ENCODE measurements at places on chromosomes 2 and 18. TPM values are rescaled to one million over a fixed set of nuclear protein-coding genes. Genes with fewer than 3 reads are reported as not detected.

DNA sequence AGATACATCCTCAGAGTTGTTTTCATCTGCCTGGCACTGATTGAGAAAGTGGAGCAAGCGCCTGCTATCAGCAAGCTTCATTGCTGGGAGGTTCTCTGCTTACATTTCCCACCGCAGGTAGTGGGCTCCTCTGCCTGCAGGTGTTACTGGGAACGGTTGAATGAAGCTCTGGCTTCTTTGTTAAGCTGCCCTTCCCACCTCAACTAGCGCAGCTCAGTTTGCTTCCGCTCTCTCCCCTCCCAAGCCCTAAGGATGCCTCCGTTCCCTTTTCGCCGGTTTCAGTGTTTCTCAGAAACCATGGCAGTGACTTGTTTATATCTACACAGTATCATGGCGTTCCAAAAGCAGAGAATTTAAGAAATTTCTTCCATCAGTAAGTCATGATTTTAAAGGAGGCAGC lies 72.2 kb upstream of the B3GNT7 start:
- H3K4me1 ChIP-seq = peaks cover 7% of the 10 kb centered on the region
- no peaks in the 10 kb centered on the region for H3K27me3 ChIP-seq
- no peaks in the 10 kb centered on the region for H3K36me3 ChIP-seq
- H3K27ac ChIP-seq = no peak overlapping the region

- no peaks in the 10 kb centered on the region for H3K27me3 ChIP-seq
- H3K27ac ChIP-seq = no peak overlapping the region
- H3K4me3 ChIP-seq = no peak overlapping the region
- H3K36me3 ChIP-seq = no peaks in the 10 kb centered on the region
- DNase-seq = no peak
Observed at GRCh38 chr2:229372207-229372606, 101.1 kb upstream of the PID1 start.

DNA sequence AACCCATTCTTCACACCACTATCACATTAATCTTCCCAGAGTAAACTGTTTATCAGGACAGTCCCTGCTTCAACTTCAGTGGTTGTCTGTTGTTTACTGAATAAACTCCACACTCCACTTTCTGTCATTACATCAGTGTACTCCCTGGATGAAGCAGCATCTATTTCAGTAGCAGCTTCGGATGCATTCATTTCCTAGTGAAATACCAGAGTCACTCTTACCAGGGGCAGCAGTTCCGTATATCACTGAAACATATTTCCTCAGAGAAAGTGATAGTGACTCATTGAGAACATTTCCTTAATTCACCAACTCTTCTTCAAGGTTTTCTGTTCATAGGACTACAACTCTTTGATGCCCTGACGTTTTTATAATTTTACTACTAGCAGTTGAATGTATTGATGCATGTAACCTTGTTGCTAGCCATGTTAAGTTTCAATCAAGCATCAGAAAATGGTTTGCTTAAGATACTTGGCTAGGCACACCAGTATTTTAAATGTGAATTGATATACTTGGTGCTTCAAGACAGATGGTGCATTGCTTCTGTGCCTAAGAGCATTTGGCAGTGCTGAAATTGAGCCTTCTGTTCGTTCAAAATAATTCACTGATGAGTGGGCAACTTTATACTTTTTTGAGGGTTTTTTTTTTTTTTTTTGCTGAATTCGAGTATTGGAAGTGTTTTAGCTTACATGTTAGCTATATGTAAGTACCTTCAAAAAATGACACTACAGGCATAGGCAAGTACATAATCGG lies 92.3 kb downstream of the UBE2E3 start:
- peaks cover 13% of the 10 kb centered on the region for H3K4me1 ChIP-seq
- no peaks in the 10 kb centered on the region for H3K27me3 ChIP-seq
- H3K36me3 ChIP-seq = no peaks in the 10 kb centered on the region
- no peak overlapping the region for H3K27ac ChIP-seq
- no peak for DNase-seq
- no peak overlapping the region for H3K4me3 ChIP-seq

- H3K4me1 ChIP-seq = no peaks in the 10 kb centered on the region
- H3K27me3 ChIP-seq = no peaks in the 10 kb centered on the region
- no peaks in the 10 kb centered on the region for H3K36me3 ChIP-seq
- no peak overlapping the region for H3K4me3 ChIP-seq
Observed at GRCh38 chr18:32975501-32975900, 202.7 kb upstream of the KLHL14 start.

GRCh38 chr2:240672076-240672700 lies 10.5 kb downstream of the AQP12B start:
- no peaks in the 10 kb centered on the region for H3K4me1 ChIP-seq
- DNase-seq = no peak
- H3K36me3 ChIP-seq = no peaks in the 10 kb centered on the region
- no peak overlapping the region for H3K27ac ChIP-seq

DNA sequence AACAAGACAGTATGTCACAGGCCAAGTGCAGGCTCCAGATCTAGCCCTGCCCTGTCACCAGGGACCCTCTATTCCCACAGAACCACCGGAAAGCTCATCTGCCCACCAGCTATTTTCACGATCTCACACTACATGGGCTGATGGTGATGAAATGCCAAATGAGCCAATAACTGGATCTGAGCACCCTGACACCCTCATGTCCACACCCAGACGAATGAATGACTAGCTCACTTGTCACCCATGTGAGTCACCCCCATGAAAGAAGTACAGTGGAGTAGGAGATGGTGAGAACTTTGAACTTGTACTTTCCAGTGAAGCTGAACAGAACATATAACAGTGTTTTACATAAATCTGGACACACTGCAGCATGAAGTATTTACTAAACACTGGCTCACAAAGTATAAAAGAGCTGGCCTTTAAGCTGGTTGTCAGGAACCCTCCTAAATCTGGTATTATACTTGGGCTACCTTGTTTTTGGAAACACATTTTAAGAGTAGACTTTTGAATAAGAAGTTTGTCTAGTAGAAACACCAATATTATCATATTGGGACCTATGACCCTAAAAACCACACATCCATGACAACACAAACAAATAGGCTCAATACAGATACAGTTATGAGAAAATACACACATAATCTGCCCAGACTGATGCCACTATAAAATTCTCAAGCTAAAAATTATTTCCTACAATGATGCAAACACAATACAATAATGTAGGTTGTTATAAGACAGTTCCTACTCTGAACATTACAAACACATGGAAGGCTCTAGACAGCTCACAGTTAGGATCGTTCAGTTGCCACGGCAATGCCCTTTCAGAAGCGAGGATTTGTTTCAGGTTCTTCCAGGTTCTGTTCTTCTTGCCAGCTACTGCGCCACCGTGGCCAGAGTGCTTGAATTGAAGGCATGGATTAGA lies 19.0 kb downstream of the INO80C start:
- H3K27me3 ChIP-seq = no peaks in the 10 kb centered on the region
- H3K27ac ChIP-seq = no peak overlapping the region
- H3K4me3 ChIP-seq = no peak overlapping the region

DNA sequence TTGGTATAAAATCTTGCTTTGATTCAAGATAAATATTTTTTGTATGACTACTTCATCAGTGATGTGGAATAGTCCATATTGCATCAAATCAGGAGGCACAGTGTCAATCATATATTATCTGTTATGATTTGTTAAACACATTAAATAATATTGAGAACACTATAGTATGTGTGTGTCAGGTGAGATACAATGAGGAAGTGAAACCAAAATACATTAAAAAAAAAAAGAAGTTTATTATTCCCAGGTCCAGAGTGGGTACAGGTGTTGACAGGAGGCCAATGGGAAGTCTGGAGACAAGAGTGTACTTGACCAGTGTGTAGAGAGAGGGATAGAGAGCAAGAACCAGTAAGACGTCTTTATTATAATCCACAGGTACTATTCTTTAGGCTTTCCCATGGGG lies 292.6 kb downstream of the FSIP2 start:
- no peaks in the 10 kb centered on the region for H3K36me3 ChIP-seq
- no peak overlapping the region for H3K4me3 ChIP-seq
- H3K4me1 ChIP-seq = no peaks in the 10 kb centered on the region

DNA sequence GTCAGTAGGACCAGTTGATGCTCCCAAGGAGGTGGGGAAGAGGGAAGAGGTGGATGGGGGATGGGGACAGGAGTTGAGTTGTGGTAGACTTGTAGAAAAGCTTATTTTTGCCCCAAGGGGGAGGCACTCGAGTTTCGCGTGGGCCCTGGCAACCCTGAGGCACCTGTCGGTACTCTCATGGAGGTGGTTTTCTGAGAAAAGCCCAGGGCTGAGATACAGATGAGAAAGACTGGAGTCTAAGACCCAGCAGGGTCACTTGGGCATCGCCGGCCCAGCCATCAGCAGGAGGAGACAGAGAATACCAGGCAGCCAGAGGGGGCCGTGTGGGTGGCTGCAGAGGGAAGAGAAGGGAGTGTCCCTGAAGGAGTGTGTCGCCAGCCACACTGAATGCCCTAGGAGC lies 57.7 kb upstream of the HPCAL1 start:
- H3K27ac ChIP-seq = no peak overlapping the region
- DNase-seq = no peak
- H3K27me3 ChIP-seq = no peaks in the 10 kb centered on the region
- no peak overlapping the region for H3K4me3 ChIP-seq

- H3K27ac ChIP-seq = no peak overlapping the region
- no peaks in the 10 kb centered on the region for H3K4me1 ChIP-seq
- no peak overlapping the region for H3K4me3 ChIP-seq
- no peak for DNase-seq
Observed at GRCh38 chr2:148555622-148556294, 88.8 kb upstream of the EPC2 start.

GRCh38 chr2:201158111-201158929 lies 24.6 kb upstream of the CASP10 start:
- peaks cover 7% of the 10 kb centered on the region for H3K4me1 ChIP-seq
- H3K27ac ChIP-seq = peak overlapping the region; percentile 86
- H3K4me3 ChIP-seq = no peak overlapping the region
- no peaks in the 10 kb centered on the region for H3K36me3 ChIP-seq
- no peaks in the 10 kb centered on the region for H3K27me3 ChIP-seq

DNA sequence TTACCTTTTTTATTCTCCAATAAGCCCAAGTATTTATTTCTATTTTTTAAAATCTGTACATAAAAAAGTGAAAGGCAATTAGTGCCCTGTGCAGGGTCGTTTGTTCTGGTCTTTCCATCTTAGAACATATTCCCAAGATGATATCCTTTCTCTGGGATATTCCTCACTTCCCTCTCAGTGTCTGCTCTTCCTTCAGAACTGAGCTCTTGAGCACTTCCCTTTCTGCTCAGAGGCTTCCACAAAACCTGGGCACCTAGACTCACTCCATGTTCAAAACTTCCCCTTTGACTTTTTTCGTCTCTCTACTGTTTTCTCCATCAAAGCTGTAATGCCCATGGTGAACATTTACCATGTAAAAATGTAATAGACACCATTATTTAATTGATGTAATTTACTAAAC lies 296.5 kb upstream of the TCF4 start:
- no peaks in the 10 kb centered on the region for H3K36me3 ChIP-seq
- no peaks in the 10 kb centered on the region for H3K27me3 ChIP-seq
- no peak for DNase-seq
- no peak overlapping the region for H3K4me3 ChIP-seq
- H3K4me1 ChIP-seq = peaks cover under 1% of the 10 kb centered on the region

DNA sequence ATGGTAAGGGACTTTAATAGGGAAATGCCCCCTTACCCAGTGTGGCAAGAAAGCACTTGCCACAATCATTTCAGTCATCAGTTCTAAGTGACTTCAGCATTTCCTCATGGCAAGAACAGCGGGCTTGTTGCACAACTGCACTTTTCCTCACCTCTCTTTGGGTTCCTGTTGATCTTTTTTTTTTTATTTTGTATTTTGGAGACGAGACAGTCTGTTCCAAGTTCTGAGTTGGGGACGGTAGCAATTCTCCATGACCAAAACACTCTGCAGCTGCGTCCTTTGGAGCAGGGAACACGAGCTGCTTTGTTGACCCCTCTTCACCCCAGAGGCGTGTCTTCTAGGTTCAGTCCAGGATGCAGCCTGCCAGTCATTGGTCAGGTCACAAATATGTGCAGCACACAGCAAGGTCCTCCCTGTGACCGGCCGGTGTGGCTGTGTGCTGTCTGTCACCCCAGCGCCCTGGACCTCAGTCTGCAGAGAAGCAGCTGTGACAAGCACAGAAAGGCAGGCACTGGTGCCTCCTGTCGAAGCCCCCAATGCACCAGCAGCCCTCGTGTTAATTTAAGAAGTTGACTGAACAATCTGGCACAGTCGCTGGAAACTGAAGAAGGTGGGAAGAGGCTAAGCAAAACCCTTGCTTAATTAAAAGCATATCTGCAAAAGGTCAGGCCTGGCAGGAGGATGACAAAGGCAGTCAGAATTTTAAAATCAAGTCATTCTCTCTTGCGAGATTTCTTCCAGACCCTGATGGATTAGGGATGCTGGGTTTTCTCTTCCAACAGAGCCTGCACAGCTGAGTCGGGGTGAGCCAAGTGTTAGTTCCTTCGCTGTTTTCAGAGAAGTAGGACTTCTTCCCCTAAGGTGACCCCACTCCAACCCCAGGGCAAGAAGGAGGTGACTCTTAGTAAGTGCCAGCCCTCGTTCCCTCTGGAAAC lies 96.7 kb upstream of the COPS8 start:
- peaks cover 3% of the 10 kb centered on the region for H3K27me3 ChIP-seq
- no peaks in the 10 kb centered on the region for H3K36me3 ChIP-seq
- no peak overlapping the region for H3K4me3 ChIP-seq
- H3K27ac ChIP-seq = no peak overlapping the region
- no peaks in the 10 kb centered on the region for H3K4me1 ChIP-seq

DNA sequence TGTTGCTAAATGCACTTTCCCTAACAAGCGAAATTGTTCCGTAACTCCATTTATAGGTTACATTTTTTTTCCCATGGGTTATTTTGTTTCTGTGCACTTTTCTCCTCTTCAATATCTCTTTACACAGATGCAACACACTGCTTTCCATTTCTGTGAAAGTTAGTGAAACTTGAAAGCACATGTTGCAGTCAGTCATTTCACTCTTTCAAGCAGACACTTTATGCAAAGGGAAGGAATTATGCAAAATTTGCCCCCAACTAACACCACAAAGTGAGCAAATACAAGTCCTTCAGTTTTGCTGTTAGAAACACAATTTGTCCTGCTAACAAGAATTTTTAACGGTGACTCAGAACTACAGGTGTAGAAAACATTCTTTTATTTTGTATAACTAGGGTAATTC lies 124.8 kb downstream of the PTH2R start:
- no peaks in the 10 kb centered on the region for H3K36me3 ChIP-seq
- H3K4me3 ChIP-seq = no peak overlapping the region
- no peak overlapping the region for H3K27ac ChIP-seq
- no peaks in the 10 kb centered on the region for H3K27me3 ChIP-seq
- no peak for DNase-seq

DNA sequence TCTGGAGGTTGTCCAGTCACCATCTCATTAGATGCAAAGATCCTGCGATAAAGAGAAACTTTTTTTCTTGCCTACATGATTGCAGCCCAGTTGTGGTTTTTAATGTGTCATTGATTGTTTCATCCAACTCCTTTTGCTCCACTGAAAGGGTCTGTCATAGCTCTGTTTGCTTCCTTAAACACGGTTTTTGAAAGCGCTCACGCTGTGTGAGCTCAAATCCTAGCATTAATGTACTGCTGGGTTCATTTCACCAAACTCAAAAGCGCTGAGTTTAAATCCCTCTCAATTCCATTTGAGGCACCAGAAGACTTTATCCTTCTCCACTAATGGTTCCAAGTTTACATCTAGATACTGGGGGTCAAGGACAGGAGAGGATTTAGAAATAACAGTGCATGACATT lies 53.6 kb downstream of the CDK15 start:
- no peak for DNase-seq
- H3K27me3 ChIP-seq = peaks cover 59% of the 10 kb centered on the region
- no peaks in the 10 kb centered on the region for H3K36me3 ChIP-seq
- no peak overlapping the region for H3K27ac ChIP-seq
- no peaks in the 10 kb centered on the region for H3K4me1 ChIP-seq
- no peak overlapping the region for H3K4me3 ChIP-seq

The DYSF gene
- 57.4 TPM for total RNA-seq

The C2orf66 gene
- total RNA-seq = not detected

The LBX2 gene
- total RNA-seq = 0.80 TPM

The CNDP1 gene
- not detected for total RNA-seq

The TMEM18 gene
- 25.9 TPM for total RNA-seq

The UGT1A3 gene
- not detected for total RNA-seq

The AFG3L2 gene
- 82.3 TPM for total RNA-seq

The ESPNL gene
- total RNA-seq = 4.3 TPM

The DCC gene
- total RNA-seq = 0.14 TPM
